ENCODE measurements at places on chromosomes 6 and 20. TPM values are rescaled to one million over a fixed set of nuclear protein-coding genes. Genes with fewer than 3 reads are reported as not detected.

GRCh38 chr6:157263146-157263545, 60.2 kb downstream of the TMEM242 start:
- no peaks in the 10 kb centered on the region for H3K27me3 ChIP-seq
- H3K36me3 ChIP-seq, result no peaks in the 10 kb centered on the region
- DNase-seq, result no peak
- H3K4me3 ChIP-seq, result no peak overlapping the region
- no peak overlapping the region for H3K27ac ChIP-seq

DNA sequence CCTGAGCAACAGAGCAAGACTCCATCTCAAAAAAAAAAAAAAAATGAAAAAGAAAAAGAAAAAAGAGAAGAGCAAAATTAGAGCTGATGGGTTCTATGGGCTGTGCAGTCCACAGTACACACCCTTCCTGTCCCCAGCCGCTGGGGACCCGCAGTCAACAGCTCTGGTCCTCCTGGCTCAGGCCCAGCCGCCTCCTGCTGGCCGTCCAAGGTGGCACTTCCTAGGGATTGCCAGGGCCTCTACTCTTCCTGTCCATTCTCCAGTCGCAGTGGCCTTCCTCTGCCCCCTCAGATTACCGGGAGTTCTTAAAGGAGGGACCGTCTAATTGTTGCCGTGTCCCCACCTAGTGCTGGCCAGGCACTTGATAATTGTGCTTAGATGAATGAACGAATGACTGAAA, 41.7 kb downstream of the TMEM242 start:
- no peaks in the 10 kb centered on the region for H3K4me1 ChIP-seq
- no peaks in the 10 kb centered on the region for H3K27me3 ChIP-seq
- no peak overlapping the region for H3K4me3 ChIP-seq
- no peak for DNase-seq
- H3K27ac ChIP-seq, result no peak overlapping the region
- no peaks in the 10 kb centered on the region for H3K36me3 ChIP-seq

DNA sequence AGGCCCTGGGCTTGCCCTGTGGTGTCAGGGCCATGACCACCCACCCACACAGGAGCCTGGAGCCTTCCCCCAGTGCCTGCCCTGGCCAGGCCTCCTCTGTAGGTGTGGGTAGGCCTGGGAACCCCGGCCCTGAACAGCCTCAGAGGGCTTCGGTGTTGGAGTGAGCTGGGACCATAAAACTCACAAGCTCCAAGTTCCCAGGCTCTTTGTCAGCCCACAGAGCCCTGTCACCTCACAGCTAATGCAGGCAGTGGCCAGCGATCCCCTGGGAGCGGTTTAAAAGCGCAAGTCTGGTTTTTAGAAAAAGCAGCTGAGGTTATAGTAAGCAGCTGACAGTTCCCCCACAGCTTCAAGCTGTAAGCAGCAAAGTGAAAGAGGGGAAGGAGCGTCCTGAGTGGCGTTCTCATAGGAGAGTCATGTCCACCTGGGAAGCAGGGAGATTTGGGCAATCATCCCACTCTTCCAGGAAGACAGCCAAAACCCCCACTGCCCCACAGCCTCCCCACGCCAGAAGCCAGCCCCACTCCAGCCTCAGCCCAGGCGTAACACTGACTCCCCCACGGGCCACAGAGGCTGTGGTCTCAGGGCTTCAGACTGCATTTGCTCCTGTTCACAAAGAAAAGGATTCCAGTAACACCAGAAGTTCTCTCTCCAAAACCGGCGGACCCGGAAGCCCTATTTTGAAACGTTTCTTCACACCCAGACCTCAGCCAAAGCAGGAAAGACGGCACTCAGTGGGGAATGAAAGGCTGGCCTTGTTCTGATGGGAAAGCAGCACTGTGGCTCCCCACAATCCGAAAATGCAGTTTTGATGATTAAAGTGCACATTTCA, 34.3 kb upstream of the FOXC1 start:
- no peak overlapping the region for H3K27ac ChIP-seq
- H3K36me3 ChIP-seq, result no peaks in the 10 kb centered on the region
- H3K4me1 ChIP-seq, result no peaks in the 10 kb centered on the region
- H3K4me3 ChIP-seq, result no peak overlapping the region

- no peaks in the 10 kb centered on the region for H3K36me3 ChIP-seq
- H3K4me3 ChIP-seq, result no peak overlapping the region
- H3K4me1 ChIP-seq, result no peaks in the 10 kb centered on the region
- no peaks in the 10 kb centered on the region for H3K27me3 ChIP-seq
- no peak overlapping the region for H3K27ac ChIP-seq
Observed at GRCh38 chr6:168354338-168354737, 34.8 kb upstream of the DACT2 start.

- no peak overlapping the region for H3K27ac ChIP-seq
- peaks cover 12% of the 10 kb centered on the region for H3K4me1 ChIP-seq
- no peaks in the 10 kb centered on the region for H3K36me3 ChIP-seq
- DNase-seq, result no peak
- no peak overlapping the region for H3K4me3 ChIP-seq
Observed at GRCh38 chr6:108156938-108157233, 8.9 kb upstream of the NR2E1 start.

DNA sequence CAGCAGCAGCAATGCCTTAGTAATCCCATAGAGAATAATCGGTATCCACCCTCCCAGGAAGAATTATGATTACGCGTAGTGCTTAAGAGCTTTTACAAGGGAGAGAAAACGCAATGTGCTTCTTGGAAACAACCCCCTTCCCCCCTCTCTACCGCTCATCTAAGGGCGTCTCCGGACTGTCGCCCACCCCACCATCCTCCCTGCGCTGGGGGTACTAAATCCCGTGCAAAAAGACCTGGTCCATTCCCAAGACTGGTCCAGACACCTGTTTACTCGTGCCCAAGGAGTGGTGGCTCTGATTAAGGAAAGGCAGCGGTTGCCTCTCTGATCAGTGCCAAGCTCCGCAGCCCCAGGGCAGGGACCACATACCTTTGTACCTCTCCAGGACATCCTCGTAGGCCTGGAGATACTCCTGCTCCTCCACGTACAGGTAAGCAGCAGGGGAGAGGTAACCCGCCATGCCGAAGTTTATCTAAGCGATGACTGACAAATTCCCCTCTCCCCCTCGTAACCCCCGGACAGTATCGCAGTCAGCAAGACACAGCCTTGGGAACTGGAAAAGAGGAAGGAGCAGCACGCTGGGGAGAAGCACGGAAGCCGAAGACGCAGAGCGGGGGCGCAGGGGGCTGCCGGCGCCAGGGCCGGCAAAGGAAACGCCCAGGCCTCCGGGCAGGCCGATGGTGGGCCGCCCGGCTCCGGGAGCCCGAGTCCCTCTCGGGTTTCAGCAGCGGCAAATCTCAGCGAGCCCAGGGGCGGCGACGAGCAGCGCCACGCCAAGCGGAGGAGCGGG, 112.0 kb upstream of the BEND6 start:
- H3K4me1 ChIP-seq, result peaks cover 14% of the 10 kb centered on the region
- H3K27me3 ChIP-seq, result peaks cover 38% of the 10 kb centered on the region
- peak overlapping the region; percentile 53 for H3K4me3 ChIP-seq
- DNase-seq, result peak; percentile 38
- H3K27ac ChIP-seq, result peak overlapping the region; percentile 69

The SIRPG gene
- 0.58 TPM for total RNA-seq

DNA sequence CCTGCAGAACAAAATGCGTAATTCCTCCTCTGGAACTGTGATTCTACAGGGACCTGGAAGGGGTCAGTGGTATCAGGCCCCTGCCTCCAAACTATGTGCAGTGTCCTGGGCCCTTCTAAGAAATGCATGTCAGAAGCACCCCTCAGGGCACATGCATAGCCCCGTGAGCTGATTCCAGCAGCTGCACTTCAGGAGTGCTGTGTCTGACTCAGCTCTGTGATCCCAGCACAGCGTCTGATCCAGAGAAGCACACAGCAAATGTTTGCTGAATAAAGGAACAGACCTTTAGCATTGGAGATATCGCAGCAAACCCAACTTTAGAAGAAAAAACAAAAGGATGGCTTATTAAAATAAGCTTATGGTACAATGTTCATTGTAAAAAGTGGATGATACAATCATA, 15.8 kb upstream of the MAFB start:
- H3K4me3 ChIP-seq, result no peak overlapping the region
- no peak overlapping the region for H3K27ac ChIP-seq
- no peak for DNase-seq
- no peaks in the 10 kb centered on the region for H3K36me3 ChIP-seq

GRCh38 chr20:11728937-11729336, 188.8 kb upstream of the BTBD3 start:
- H3K27me3 ChIP-seq, result no peaks in the 10 kb centered on the region
- no peak overlapping the region for H3K4me3 ChIP-seq
- H3K4me1 ChIP-seq, result no peaks in the 10 kb centered on the region
- DNase-seq, result no peak
- no peaks in the 10 kb centered on the region for H3K36me3 ChIP-seq

DNA sequence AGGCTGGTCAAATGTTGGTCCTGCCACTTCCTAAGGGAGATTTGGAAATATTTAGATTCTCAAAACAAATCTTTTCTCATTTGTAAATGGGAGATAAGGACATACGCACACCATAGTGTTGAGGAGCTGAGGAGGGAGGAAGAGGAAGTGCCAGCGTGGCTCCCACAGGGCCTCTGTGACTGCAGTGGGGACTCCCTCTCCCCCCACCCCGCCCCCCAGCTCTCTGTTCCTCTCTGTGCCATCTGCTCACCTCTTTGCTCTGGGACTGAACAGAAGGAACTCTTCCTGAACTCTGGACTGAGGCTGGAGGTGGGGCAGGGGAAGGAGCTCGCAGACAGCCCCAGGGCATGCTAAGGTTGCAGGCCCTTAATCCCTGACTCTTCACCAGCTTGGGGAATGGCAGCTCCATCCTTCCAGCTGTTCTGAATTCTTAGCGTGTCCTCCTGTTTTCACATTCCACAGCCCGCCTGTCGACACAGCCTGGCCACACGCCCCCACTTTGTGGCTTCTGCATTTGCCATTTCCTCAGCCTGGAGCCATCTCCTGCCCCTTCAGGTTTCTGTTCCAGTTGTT, 11.4 kb downstream of the DDX27 start:
- no peaks in the 10 kb centered on the region for H3K4me1 ChIP-seq
- no peak overlapping the region for H3K27ac ChIP-seq
- H3K27me3 ChIP-seq, result no peaks in the 10 kb centered on the region
- DNase-seq, result no peak
- peaks cover 4% of the 10 kb centered on the region for H3K36me3 ChIP-seq
- H3K4me3 ChIP-seq, result no peak overlapping the region
